ENCODE measurements at places on chromosomes 4 and X.

DNA sequence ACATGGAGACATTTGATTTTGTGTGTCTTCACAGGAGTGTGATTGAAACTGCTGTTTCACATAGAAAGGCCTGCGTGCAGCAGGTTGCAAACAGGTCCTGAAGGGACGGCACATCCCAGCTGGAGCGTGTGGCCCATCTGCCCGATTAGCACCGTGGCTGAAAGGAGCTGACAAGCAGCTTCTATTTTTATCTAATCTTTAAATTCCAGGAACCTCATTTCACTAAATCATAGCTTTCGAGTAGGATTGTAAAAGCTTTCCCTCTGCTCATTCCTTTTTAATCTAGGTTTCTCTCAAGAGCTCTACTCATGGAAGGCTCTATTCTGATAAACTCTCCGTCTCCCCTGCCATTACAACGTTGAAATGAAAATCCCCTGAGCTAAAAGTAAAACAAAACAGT, 106.8 kb downstream of the FSTL5 start:
- DNase-seq = no peak

DNA sequence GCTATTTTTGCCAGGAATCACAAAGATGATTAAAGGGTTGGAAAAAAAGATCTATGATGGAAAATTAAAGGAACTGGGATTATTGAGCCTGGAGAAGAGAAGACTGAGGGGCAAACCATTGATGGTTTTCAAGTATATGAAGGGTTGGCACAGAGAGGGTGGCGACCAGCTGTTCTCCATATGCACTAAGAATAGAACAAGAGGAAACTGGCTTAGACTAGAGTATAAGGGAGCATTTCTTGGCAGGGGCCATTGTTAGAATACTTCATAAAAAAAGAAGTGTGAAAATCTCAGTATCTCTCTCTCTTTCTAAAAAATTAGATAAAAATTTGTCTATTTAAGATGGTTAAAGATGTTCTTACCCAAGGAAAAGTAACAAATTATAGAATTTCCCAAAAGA, 75.1 kb downstream of the NPNT start:
- no peak for DNase-seq

- DNase-seq = no peak
These were observed 207.0 kb downstream of the BCOR start for GRCh38 chrX:39890807-39891206.

DNA sequence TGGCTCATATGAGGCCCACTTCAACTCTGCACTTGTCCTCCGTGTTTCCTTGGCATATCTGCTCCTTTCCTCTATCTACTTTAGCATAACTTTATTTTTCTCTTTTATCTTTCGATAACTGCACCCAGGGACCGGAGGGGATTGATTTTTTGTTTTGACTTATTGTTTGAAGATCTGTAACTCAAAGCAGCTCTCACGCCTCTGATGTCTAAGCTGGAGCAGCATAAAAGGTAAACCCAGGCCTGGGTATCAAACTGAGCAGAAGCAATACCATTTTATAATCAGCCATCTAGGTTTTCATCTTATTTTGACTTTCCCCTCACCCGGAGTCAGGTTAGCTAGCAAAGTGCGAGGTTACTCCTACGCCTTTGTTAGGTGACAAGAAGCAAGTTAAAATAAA, 28.4 kb downstream of the LEF1 start:
- DNase-seq = peak; percentile 23

- DNase-seq = no peak
These were observed 243.3 kb downstream of the GASK1B start for GRCh38 chr4:157929486-157929885.

GRCh38 chr4:150078579-150079080, 385 bp downstream of the DCLK2 start:
- no peak for DNase-seq
